Lower leg skin (tissue), 4 donors: ENCODE measurements at places on chromosomes 4 and X. TPM values are rescaled to one million over a fixed set of nuclear protein-coding genes. Genes with fewer than 3 reads are reported as not detected.

The COX18 gene
- total RNA-seq = 12.0 TPM

- no peak for DNase-seq
These were observed 38.6 kb downstream of the MTMR1 start for GRCh38 chrX:150731795-150732194.

DNA sequence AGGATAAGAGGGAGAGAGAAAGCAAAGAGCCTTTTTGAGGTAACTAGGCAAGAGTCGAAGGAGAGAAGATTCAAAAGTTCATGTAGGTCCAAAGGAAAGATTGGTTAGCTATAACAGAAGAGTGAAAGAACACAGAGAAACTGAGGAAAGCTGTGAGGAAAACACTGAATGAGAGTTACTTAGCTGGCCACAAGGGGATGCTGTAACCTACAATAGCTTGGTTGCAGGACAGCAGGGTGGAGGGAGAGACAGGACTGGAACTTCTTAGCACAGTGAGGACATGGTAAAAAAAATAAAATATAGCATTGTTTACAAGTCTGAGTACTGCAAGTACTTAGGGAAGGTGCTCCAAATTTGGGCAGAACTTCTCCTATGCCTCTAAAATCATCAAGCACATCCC, 48.3 kb downstream of the RAI2 start:
- DNase-seq = no peak

DNA sequence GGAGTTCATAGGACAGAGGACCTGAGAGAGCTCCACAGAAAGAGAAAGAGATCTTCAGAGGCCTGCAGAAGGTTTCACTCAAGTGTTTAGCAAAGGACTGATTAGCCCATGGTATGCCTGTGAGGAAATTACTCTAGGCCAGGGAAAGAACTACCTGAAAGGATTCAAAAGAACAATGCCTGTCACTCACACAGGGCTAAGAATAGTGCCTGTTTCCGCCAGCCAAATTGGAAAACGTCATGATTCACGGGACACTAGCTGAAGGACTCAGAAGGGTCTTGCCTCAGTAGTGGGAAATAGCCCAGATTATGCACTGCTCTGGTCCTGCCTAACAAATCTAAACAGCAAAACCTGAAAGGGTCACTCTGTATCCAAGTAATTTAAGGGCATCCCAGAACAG, 21.1 kb downstream of the SYTL4 start:
- DNase-seq = no peak

DNA sequence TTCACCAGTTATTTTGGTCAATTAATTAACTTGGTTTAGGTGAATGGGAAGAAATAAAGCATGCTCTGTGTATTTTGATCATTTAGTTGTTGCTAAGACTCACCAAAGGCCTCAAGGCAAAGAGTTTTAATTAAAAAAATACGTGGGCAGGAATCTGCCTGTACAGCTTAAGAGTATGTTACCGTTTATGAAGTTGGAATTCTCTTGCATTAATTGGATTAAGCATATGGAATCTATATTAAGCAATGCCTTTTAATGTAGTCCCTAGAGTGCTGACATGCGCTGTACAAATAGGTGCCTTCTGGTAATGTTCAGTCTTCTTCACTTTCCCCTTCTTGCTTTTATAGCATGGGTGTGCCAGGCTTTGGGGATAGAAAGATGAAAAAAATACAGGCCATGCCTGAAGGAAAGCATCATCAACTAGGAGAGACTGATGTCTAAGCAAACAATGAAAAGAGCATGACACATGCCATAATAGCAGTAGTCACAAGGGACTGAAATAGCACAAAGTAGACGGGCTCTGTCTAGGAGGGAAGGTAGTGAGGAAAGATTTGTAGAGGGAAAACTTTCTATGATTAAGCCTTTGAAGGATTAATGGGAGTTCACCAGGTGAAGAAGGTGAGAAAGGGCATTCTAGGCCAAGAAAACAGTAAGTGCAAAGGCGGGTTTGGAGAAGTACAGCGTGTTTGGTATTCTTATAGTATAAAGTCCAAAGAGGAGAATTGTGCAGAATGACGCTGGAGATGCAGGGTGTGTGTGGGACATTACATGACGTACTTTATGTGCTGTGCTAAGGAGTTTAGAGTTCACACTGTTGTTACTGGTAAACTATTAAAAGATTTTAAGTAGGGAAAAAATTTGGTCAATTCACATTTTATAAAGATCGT, 226.1 kb upstream of the ANXA3 start:
- no peak for DNase-seq

DNA sequence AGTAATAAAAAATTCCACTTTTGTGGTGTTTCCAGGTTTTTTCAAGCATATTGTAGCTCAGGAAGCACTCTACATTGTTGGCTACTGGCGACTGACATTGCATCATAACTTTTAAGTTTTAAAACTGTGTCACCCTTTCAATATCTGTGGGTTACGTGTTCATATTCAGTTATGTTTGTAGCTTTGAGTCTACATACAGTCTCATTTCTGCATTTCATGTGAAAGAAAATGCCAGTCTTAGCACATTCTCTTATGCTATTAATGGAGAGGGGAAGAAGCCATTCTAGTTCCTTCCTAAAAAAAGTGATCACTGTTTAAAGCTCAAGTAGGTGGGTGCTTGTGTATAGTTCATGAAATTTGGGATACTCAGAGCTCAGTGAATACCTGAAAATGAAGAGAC, 38.1 kb downstream of the DIAPH2 start:
- DNase-seq = no peak

The BEND2 gene
- total RNA-seq = not detected

GRCh38 chr4:87002682-87003043, 67.9 kb downstream of the AFF1 start:
- DNase-seq = no peak

GRCh38 chr4:152696764-152697261, 17.0 kb upstream of the TMEM154 start:
- DNase-seq = no peak

DNA sequence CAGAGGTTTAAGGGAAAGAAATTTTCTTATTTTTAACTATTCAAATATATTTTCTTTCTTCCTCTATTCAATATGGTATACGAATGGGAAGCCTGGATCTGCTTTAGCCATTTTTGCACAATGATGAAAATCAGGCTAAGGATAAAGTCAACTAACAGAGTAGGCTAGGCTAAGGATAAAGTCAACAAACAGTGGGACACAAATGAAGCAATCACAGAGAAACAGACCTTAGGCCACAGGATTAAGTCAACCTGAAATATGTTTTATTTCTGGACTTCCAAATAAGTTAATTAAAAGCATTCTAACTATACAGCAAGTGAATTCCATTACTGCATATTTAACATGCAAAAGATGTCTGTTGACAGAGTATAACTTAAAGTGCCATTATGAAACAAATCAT, 17.0 kb downstream of the DYNLT3 start:
- no peak for DNase-seq

The CT45A10 gene
- not detected for total RNA-seq

The TEX13C gene
- not detected for total RNA-seq

The RBMX2 gene
- total RNA-seq = 21.8 TPM

The SSX2B gene
- total RNA-seq = not detected

The LDOC1 gene
- total RNA-seq = 9.4 TPM

DNA sequence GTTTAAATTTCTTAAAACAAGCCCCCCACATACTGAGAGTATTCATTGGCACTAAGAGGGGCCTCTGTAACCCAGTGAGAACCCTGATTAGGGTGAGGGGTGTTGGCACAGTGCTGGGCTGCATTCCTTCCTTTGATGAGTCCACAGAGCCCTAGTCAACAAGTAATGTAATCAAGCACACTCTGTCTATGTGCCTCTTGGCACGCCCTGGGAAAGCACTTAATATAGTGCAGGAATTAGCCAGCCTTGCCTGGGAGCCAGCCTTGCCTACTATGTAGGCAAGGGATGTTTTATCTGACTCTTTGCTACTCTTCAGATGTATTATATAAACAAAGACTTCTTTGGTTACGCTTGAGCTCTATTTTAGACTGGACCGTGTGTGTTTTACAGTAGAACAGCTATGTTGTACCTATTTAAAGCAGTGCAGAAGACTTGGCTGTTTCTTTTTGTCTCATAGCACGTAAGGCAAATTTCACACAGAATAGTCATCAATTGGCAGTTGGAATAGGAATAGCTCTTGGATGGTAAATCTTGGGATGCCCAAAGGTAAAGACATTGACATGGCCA, 64.3 kb downstream of the FRAS1 start:
- no peak for DNase-seq

- no peak for DNase-seq
These were observed 9.1 kb downstream of the ZCCHC4 start for GRCh38 chr4:25321703-25322102.

GRCh38 chr4:41358647-41359421, 102.1 kb downstream of the UCHL1 start:
- DNase-seq = no peak

The WDR1 gene
- total RNA-seq = 146 TPM

- DNase-seq = no peak
These were observed 17.4 kb downstream of the ADGRG4 start for GRCh38 chrX:136318156-136318555.

GRCh38 chr4:159240687-159241086, 137.8 kb downstream of the RAPGEF2 start:
- no peak for DNase-seq

The ADH5 gene
- 63.2 TPM for total RNA-seq

- DNase-seq = no peak
These were observed 130.1 kb upstream of the TECRL start for GRCh38 chr4:64539234-64539849.

- no peak for DNase-seq
These were observed 1.0 kb downstream of the LRP2BP start for GRCh38 chr4:185394568-185395237.

GRCh38 chr4:177033632-177034031, 240.9 kb upstream of the VEGFC start:
- no peak for DNase-seq

- DNase-seq = no peak
These were observed 253.1 kb upstream of the EDA2R start for GRCh38 chrX:66892004-66892403.

The PRSS12 gene
- total RNA-seq = 4.9 TPM

GRCh38 chr4:36209941-36210649, 34.2 kb downstream of the ARAP2 start:
- DNase-seq = no peak

DNA sequence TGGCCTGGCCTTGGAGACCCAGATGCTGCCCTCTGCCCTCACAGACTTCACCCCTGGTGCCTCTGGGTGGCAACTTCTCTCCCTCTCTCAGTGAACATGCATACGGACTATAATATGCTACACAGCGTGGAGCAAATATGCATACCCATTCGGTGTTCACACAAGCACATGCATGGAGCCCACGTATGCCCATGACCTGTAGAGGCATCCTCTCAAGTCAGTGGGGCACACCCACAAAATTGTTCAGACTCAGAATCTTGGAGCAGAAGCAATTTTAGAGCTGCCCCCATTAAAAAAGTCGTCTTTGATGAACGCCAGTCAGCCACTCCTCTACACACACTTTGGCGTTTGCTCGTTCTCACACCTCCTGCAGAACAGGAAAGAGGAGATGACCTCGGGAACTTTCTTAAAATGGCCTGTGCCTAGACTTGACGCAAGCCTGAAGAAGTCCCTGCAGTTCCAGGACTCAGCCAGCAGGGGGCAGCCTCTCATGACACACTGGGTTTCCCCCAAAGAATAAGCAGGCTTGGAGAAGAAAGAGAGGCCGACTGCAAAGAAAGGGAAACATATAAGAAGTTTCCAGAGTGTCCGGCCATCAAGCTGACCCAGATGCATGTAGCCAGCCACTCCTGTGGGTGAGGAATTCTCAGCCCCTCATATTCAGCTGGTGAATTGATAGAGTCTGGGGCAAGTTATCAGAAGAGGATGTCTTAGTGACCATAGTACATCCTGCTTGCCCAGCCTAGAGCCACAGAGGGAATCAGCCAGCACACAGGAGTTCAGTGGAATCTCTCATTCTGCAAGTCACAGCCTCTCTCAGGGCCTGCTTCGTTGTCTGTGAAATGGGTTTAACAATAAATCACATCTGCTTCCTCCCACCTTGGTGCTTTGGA, 17.3 kb downstream of the APLN start:
- DNase-seq = peak; percentile 95

DNA sequence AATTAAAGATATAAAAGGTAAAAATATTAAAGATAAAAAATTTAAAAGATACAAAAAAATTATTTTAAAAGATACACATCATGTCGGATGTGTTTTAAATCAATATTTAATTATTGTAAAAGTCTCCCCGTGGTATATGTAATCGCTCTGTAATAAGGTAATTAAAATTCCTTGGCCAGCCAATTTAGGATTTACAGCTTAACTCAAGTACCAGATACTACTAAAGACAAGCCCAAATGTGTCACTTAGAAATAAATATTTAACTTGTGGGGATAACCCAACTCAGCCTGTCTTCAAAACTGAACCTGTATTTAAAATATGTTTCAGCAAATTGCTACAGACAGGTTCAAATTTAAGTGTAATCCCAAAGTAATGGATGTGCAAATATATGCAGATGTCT, 56.0 kb downstream of the GPR82 start:
- DNase-seq = no peak

DNA sequence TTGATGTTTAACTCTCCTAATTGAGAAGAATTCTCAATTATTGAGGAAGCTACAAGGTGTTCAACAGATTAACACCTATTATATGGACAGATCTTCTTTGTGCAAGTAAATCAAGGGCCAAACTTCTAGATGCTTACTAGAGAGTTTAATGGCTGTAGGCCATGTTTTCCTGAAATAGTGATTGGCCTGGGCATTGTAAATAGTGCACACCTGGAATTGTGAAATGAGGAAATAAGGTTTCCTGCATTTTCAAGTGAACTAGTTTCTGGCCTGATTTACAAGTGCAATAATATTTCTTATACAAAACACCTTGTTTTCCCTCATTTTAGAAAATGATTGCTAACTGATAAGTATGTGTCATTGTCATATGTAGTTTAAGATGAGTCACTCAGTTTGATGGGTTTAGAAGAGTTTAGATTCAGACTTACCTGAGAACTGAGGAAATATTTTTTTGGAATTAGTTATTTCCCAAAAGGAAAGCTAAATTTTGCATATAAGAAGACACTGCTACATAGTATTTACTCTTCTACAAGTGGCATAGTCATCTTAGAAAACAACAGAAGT, 21.2 kb downstream of the AFF1 start:
- DNase-seq = no peak

GRCh38 chr4:186192066-186192612, 772 bp downstream of the CYP4V2 start:
- peak; percentile 26 for DNase-seq

- DNase-seq = no peak
These were observed 193.3 kb downstream of the ZC4H2 start for GRCh38 chrX:64782923-64783322.

- no peak for DNase-seq
These were observed 81.6 kb downstream of the WDR19 start for GRCh38 chr4:39263895-39264294.

The NFKB1 gene
- 37.9 TPM for total RNA-seq

DNA sequence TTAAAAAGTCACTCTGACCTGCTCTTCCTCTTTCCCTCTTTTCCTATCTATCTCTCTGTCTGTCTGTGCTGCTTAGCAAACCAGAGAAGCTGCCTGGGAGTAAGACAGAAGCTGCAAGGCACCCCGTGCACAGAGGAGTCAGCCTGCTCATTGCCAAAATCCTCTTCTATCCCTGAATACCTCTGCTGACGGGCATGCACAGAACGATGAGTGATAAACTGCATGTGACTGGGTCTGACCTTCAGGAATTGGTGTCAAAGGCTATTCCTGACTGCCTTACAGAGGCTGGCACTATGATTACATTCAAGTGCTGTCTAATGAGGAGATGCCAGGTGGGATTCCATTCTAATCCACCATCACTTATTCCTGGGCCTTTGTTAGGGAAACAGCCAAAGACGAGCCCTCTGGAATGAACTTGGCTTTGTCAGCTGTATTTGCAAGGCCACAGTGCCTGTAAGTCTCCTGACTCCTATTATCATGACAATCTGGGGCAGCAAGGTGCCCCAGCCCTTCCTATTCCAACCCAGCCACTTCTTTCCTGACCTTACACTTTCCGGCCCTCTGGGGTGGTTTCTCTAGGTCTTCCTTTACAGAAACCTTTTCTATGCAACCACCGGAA, 45.4 kb upstream of the CTAG2 start:
- no peak for DNase-seq
